ENCODE measurements at places on chromosomes 7 and 10. TPM values are rescaled to one million over a fixed set of nuclear protein-coding genes. Genes with fewer than 3 reads are reported as not detected.

Gene SPAG6
- polyA plus RNA-seq, result 9.4 TPM

Gene LANCL2
- polyA plus RNA-seq, result 18.2 TPM

Gene ELN
- 67.0 TPM for polyA plus RNA-seq

Gene MSRB2
- 55.2 TPM for polyA plus RNA-seq

Gene TCAF2
- polyA plus RNA-seq, result 23.9 TPM

DNA sequence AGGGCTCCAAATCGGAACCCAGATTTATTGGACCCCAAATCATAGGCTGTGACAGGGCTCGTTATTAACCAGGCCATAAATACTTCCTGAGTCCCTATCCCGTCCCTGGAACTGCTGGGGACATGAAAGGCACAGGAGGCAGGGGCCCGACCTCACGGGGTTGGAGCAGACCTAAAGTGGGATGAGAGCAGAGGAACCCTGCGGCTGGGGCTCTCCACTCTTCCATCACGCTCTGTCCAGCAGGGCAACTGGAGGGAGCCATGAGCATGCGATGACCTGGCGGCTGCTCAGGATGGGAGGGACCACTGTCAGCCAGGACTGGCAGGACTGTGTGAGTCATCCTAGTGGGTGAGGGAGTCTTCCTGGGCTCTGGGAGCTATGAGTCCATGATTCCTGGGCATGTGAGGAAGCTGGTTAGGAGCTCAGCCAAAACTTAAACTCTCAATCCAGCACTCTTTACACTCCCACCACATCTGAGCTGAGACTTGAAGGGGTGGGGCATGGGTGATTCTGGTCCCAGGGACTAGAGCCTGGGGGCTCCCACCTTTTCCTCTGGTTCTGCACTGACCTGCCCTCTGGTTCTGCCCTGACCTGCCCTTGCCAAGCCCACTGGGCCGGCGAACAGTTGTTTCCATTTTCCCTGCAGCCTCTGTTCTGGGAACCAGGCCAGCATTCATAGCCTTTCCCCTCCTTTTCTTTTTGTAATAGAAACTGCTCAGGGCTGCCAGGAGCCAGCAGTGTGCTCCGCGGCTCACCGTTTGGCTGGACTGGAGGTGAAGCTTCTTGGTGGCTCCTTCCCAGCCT is 47.1 kb downstream of the SYPL1 start:
- peak; percentile 86 for DNase-seq

- DNase-seq, result no peak
Observed at GRCh38 chr7:70568674-70569334, 563.1 kb upstream of the GALNT17 start.

DNA sequence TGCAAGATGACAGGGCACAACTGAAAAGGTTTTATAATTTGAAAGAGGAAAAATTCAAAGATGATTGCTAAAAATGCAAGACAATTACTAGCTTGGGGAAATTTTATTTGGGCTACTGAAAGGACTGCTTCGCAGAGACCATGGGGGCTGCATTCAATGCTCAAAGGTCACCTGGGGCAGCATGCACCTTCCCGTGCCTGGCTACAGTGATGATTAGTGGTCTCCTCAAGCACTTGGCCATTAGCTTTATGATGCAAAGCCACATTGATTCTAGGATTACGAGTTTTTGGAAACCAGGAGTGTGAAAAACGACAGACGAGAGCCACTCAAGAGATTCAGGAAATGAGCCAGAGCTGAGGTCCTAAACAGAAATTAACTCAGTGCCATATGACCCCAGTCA is 764.6 kb downstream of the PHTF2 start:
- no peak for DNase-seq

- DNase-seq, result no peak
Observed at GRCh38 chr7:388023-388960, 98.3 kb downstream of the FOXL3 start.

- no peak for DNase-seq
Observed at GRCh38 chr7:121578669-121579068, 182.6 kb upstream of the FAM3C start.

DNA sequence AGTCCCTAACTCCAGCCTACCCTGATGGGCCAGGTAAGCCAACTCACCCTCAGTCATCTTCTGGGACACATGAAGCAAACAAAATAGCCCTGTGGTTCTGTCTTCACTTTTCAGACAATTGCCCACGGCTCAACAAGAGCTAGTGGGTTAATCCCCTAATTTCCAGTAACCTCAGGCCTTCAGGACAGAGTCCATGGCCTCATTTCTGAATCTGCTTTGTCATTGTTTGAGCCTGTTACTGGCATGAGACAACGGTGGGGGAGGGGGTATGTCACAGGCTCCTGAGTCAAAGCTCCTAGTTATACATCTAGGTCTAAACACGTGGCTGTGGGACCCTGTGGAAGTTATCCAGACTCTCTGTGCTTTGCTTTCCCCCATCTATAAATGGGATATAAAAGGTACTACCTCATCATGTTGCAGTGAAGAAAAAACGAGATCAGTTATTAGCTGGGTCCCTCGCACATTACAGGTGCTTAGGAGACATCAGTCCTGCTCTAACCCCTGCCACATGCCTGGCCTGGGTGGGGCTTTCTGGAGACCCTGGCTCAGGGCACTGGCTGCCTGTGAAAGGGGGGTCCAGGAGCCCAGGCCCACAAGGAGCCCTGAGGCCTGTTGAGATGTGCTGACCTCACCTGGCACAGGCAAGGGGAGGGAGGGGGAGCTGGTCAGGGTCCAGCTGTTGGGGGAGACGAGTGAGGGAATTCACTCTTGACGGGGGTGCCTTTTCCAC is 16.5 kb downstream of the MAT1A start:
- no peak for DNase-seq

- no peak for DNase-seq
Observed at GRCh38 chr7:27139334-27140125, 4.0 kb downstream of the HOXA5 start.

DNA sequence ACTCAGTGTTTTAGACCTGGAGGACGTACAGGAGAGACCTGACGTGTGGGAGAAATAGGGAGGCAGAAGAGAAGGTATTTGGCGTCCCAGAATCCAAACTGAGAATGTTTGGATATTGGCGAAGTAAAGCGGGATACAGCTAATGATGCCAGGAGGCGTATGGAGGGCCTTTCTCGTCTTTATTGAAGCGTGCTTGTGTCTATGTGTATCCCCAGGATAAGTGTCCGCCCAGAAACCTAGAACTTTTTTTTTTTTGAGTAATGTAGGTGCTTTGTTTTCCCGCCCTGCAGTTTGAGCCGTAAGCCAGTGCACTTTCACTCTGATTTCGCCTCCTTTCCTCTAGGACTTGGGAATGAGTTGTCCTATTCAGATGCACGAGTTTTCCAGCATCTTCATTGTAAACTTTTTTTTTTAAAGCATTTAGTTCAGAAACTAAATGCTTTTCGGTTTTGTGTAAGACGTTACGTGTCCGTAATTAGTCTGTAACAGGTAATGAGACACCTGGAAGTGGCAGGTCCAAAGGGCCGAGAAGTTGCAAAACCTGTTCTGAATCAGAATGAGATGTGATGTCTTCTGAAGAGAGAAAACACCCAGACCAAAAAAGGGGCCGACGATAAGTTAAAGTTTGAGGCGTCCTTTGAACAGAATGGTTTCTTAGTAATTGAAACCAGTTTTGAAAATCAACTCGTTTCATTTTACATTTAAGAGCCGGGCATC is 746 bp downstream of the ARL5B start:
- DNase-seq, result peak; percentile 56

DNA sequence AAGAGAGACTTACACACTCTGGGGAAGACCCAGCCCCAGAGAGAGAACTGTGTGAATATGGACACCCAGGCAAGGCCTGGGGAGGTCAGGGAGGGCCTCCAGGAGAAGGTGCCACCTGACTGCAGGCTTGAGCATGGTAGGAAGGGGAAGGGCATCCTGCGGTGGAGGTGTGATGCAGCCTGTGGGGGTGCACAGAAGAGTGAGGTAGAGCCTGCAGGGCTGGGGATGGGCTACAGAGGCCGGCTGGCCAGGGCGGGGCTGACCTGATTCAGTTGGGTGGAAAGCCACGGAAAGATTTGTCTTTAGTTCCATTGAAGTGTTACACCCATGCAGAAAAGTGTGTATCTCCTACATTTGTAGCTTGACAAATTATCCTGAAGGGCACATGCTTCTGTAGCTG is 47.6 kb downstream of the ZMIZ1 start:
- no peak for DNase-seq

DNA sequence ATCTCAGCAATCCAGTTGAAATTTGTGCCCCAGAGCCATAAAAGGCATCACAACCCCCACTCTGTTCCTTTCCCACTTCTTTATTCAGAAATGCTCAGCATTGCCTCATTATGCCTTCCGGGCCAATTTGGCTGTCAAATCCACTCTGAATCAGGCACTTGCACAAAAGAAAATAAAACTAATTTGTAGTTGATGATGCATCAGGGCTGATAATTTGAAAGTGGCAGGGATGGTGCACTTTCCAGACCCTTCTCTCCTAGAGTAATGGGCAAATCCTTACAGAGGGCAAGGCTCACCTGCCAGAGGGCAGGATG is 147.9 kb upstream of the PDE1C start:
- no peak for DNase-seq

DNA sequence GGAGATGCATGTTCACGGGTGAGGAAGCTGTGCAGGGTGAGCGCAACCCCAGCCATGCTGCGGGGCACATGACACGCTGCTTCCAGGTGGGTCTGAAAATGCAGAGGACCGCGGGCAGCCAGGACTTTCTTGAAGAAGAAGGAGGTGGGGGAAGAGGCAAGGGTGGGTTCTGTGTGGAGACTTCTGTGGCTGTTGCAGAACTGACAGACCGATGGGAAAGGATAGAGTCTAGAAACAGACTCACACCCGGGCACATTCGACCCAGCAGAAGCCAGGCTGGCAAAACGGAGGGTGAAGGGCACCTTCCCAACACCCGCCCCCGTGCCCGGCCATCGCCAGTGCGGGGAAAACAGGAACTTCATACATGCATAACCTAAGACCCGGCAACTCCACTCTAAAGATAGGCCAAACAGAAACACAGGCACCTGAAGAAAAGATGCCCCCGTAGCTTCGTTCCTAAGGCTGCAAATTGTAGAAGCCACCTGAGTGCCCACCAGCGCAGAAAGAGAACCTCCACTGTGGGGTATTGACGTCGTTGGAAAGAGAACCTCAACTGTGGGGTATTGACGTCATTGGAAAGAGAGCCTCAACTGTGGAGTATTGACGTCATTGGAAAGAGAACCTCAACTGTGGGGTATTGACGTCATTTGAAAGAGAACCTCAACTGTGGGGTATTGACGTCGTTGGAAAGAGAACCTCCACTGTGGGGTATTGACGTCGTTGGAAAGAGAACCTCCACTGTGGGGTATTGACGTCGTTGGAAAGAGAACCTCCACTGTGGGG is 4.8 kb upstream of the KNDC1 start:
- no peak for DNase-seq

DNA sequence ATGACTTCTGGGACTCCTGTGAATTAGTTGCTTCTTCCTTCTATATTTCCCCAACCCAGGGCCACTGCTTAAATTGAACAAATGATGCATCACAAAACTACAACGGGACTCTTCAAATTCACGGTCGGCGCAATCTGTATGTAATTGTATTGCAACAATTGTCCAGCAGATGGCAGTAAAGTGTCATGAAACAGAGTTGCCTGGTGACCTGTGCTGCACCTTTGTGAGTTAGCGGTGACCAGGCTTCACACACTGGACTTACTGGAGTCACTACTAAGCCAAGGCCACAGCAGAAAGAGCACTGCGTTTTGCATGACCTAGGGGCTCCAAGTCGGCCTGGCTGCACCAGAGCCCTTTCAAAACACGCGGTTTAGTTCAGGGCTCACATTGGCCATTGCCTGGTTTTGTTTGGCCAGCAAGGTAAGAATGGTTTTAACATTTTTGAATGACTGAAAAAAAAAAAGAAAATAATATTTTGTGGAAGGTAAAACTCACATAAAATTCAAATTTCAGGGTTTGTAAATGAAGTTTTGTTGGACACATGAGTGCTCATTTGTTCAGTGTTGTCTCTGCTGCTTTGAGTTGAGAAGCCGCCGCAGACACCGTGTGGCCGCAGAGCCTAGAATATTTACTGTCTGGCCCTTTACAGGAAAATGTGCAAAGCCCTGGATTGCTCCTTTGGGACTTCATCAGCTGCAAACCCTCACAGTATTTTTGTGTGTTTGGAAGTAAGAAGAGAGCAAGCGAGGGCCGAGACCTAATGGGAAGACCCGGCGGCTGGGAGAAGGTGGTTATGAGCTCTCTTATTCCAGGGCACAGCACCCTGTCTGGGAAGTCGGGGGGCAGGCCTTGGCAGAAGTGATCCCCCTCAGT is 23.2 kb upstream of the ZNF32 start:
- DNase-seq, result peak; percentile 81

DNA sequence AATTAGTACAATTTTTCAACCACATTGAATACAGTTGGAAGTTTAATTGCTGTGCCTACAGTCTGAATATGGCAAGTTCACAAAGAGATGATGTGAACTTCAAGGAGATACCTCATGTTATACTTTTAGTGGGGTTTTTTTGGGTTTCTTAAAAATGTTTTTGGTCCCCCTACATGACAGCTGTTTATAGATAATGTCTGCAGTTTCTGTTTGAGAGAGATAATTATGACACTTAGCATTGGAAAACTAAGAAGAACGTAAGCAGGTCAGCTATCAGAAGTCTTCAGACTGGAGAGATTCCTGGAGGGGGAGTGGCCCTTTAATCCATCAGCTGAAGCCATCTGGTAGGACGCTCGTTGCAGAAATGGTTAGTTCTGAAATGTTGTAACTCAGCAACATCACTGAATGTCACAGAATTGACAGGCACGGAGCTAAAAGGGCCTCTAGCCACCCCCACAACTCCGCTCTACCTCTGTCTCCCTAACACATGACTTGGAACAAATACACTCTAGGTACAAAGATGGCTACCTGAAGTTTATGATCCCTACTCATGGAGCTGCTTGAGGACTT is 29.0 kb downstream of the TIMM23 start:
- DNase-seq, result no peak

GRCh38 chr7:4244635-4245034 is 437.5 kb upstream of the FOXK1 start:
- DNase-seq, result no peak

DNA sequence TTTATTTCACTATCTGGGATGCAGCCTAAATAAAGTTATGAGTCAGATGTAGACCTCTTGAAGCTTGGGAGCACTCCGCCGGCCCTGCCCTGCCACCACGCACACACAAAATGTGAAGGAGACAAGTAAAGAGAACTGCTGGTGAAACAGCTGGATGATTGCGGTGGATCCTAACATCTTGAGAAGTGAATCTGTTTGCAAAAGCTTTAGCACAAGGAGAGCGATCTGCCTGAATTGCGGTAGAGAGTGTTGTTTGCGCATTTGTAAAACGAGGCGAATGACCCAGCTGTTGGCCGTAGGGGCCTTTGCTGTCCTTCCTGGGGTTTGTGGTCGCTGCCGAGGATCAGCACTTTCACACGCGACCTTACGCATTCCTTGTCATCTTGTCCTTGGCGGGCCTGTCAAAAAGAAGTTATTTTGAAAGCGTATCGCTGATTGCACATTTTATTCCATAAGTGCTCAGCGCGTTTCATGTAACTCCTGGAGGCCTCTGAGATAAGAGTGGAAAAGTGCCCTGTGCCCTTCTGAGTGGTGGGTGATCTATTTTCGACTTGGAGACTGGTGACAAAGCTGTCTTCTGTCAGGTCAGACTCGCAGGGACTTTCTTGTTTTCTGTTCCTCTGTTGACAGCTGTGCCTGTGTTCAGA is 40.8 kb downstream of the RBM20 start:
- no peak for DNase-seq
